ENCODE measurements at places on chromosomes 5 and 9. TPM values are rescaled to one million over a fixed set of nuclear protein-coding genes. Genes with fewer than 3 reads are reported as not detected.

Gene QSOX2
- 9.5 TPM for polyA plus RNA-seq

DNA sequence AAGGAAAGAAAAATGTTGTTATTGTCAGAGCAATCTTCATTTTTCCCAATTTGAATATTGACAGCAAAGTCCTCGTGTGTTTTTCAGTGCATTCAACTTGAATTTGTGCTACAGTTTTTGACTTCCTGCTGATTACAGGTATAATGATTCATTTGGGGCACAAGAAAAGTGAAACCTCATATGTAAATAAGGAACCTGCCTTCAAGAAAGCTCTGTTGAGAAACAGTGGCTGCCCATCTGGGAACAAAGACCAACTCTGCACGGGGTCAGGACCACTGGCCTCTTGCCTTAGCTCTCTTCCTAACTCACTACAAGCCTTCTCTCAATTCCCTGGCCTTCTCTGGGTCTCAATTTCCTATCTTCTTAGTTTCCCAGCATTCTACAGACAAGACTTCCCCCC lies 21.0 kb downstream of the TIMD4 start:
- DNase-seq, result no peak

Gene SLIT3
- 42.2 TPM for polyA plus RNA-seq

- DNase-seq, result no peak
These were observed 46.4 kb upstream of the PSD2 start for GRCh38 chr5:139749242-139749641.

DNA sequence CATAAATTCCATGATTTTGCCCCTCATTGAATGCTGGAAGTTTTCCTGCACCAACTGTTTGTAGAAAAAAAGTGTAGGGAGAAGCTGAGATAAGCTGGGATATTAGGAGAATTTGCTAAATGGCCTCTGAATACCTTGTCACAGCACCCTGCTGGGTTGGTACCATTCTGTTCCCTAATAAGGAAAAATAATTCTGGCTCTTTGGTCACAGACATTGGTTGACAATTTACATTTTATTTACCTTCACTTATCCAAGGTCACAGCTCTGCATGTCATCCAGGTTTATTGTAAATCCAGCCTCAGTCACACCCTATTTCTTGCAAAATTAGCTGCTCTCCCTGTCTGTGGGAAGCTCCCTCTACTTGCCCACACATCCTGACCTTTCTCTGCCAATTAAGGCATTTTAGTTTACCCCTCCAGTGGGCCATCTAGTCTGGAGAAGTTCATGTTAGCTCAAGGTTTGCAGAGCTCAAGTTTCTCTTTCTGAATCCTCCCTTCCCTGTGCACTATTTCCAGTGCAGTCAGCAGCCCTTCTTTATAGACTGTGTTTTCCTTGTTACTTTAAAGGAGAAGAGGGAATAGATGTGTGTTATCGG lies 115.4 kb upstream of the NTRK2 start:
- no peak for DNase-seq

GRCh38 chr5:180467989-180468731 lies 26.0 kb upstream of the CNOT6 start:
- DNase-seq, result peak; percentile 47

DNA sequence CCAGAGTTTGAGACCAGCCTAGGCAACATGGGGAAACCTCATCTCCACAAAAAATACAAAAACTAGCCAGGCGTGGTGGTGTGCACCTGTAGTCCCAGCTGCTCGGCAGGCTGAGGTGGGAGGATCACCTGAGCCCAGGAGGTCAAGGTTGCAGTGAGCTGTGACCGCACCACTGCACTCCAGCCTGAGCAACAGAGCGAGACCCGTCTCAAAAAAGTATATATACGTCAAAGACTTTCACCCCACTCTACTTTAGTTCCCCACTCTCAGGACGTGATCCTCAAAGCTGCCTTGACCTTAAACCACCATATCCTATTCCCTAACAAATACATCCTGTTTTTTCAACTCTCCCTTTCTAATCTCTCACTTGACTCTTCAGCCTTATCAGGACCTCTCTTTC lies 41.0 kb downstream of the PCDHGC5 start:
- no peak for DNase-seq

GRCh38 chr5:138954257-138955012 lies 79.3 kb upstream of the LRRTM2 start:
- no peak for DNase-seq

- no peak for DNase-seq
These were observed 44.1 kb downstream of the OR2V1 start for GRCh38 chr5:181086884-181087205.

GRCh38 chr5:126488443-126489065 lies 65.3 kb downstream of the GRAMD2B start:
- DNase-seq, result no peak

Gene STX17
- polyA plus RNA-seq, result 37.0 TPM

DNA sequence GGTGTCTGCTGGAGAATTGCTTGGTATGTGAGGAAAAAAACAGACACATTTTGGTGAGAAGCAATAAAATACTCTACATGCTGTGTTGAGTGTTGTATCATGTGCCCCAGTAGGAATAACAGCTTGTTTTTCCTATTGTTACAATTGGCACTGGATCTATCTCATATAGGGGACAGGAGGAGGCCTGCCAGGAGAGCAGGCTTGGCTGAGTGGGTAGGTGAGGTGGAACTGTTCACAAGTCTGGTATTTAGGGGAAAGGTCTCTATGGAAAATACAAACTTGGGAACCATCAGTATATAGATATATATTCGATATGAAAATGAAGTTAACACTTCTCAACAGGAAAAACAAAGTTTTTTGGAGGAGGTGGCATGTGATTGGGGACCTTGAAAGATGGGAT lies 9.5 kb upstream of the SH3TC2 start:
- no peak for DNase-seq

DNA sequence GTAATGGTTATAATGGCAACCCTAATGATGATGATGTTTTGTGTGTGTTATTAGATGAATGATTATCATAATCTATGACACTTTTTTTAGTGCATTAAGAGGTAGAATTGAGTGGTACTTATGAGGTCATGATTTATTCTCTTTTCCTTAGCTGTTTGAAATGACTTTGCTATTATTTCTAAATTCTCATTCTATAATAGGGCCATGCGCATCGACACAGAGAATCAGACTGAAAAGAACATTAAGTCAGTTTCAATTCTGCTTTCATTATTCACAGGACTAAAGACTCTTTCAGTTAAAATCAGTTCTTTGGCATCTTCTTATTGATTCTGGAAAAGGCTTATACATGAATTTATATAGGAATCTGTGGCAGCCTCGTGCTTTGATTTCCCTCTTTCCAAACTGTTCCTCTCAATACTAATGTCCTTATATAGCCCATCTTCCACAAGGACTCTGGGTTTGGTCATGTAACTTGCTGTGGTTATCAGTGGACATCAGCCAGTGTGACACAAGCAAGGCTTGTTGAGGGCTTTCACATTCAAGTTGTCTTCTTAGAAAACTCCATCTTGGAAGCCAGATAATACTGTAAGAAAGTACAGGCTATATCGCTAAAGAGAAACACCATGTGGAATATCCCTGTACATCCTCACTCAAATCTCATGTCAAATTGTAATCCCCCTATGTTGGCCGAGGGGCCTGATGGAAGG lies 140.3 kb upstream of the CHD1 start:
- DNase-seq, result no peak

DNA sequence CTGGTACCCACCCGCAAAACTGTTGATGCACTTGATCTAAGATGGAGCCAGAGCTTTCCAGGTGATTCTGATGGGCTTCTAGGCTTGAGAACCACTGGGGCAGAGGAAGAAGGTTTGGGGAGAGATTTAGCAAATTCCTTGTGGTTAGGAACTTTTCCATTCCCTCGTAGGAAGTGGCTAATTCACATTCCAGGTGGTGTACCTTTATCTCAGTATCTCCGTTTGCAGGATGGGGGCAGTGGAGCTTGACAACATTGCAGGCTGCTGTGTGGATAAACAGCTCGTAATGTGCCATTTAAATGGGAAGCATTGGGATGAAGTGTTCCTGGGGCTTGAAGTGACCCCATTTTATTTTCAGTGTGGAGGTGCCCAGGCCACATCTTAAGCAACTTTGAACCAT lies 172.9 kb upstream of the IL12B start:
- DNase-seq, result no peak

- DNase-seq, result no peak
These were observed 44.8 kb upstream of the NUDT12 start for GRCh38 chr5:103607346-103607745.

Measured in left lung (tissue), 14 donors.